Naive B cell (primary cell): ENCODE measurements at places on chromosomes 11 and 22. TPM values are rescaled to one million over a fixed set of nuclear protein-coding genes. Genes with fewer than 3 reads are reported as not detected.

GRCh38 chr11:17296852-17297559, 20.5 kb downstream of the NUCB2 start:
- DNase-seq: no peak

DNA sequence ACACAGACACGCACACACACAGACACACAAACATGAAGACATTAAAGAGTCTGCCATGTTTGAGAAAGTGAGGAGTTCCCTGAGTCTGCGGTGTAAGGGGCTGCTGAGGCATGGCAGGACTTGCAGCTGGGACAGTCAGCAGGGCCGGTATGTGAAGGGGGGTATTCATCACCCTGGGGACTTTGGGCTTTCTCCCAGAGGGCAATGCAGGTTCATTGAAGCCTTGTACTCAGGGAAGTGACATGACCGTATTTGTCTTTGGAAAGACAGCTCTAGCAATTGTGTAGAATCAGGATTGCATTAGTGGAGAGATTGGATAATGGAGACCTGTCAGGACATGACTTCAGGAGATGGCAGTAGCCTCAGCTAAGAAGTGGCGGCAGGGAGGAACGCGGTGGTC, 9.4 kb upstream of the ADAMTS8 start:
- DNase-seq: no peak

DNA sequence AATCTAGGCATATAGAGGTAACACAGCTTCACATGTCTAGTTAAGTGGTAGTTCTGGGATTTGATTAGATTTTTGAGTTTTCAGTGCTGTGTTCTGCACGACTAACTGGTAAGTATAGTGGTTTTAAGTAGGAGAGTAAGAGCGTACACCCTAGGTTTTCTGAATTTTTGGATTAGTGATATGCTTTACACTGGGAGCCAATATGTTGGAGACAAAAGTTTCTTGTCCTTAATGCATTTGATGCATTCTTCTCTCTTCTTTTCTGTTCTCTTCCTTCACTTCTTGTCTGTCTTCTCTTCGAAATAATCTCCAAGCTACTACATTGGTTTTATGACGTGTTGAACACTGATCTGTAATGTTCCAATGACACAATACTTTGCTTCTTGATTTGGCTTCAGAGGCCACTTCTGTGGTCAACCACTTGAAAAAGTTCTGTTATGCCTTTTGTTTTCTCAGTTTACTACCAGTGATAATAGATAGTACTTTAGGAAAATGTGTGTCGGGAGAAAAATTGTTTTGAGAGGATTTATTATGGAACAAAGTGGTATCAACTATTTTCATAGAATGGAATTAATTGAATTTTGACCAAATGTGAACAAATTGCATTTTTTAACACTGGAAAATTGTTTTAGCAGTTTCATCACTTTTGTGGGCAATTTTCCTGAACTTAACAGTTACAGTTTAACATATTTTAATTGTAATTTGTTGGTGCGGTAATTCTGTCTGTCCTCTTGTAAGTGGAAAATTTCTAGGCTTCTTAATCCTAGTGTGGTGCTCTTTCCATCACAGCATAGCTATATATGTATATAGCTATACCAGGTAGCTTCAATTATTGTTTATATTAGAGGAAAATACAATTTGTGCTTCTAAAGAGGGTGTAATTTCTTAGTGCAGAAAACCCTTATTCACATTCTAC, 2.6 kb downstream of the PDE3B start:
- DNase-seq: no peak

DNA sequence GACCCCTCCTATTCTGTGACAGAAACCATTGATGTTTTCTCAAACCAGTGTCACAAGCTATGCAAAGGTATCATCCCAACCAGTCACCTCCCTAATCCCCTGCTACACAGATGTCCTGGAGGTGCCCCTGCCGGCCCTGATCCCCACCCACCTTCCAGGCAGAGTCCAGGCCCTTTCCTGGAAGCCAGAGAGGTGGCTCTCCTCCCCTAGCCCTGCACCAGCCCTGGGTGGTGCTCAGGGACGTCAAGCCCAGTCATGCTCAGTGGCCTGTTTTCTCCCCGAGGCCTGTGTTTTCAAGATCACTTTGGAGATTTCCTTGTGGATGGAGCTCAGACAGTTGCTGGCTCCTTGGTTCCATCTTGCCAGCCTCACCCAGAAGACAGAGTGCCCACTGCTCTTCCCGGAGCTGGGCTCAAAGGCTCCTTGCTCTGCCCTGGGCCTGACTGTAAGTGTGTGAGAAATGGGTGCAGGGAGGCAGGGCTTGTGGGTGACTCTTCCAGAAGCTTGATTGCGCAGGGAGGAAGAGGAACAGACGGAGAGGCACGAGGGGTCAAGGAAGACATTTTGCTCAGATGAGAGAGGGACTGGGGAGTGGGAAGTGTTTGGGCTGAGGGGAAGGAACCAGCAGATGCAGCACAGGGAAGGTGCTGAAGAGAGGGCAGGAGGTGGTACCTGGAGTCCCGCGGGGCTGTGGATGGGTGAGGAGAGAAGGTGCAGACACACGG, 11.3 kb downstream of the P2RY6 start:
- no peak for DNase-seq

The LBHD1 gene
- polyA plus RNA-seq: 5.1 TPM

DNA sequence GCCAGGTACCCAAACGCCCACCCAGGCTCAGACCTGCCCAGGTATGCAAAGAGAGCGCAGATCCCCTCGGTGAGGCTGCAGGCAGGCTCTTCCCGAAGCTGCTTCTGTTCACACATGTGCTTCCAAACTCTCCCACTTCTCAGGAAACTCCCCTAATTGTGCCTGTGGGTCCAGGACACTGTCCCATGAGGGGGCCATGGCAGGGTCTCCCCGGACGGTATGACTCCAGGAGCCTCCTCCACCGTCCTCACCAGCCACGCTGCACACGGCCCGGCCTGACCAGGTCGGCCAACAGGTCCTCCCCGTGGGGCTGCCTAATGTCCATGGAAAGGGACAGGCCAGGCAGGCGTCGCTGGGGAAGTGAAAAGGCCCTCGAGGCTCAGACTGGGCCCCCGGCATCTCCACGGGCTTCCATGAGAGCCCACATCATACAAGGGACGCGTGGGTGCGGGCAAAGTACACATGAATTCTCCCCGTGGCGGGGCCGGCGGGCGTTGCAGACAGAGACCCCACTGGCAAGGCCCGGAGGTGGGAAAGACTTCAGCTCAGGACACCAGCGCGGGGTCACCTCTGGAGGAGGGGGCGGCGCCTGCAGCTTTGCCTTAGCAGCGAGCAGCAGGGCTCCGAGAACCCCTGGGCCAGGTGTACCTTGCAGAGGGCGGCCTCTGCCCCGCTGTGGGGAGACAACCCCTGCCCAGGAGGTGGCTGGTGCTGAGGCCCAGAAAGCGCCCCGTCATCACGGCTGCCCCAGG, 526.1 kb downstream of the BRD1 start:
- DNase-seq: no peak

GRCh38 chr11:58958500-58958899, 19.2 kb downstream of the GLYATL1 start:
- peak; percentile 70 for DNase-seq

GRCh38 chr11:61853698-61854169, 25.6 kb downstream of the FADS2 start:
- DNase-seq: no peak

DNA sequence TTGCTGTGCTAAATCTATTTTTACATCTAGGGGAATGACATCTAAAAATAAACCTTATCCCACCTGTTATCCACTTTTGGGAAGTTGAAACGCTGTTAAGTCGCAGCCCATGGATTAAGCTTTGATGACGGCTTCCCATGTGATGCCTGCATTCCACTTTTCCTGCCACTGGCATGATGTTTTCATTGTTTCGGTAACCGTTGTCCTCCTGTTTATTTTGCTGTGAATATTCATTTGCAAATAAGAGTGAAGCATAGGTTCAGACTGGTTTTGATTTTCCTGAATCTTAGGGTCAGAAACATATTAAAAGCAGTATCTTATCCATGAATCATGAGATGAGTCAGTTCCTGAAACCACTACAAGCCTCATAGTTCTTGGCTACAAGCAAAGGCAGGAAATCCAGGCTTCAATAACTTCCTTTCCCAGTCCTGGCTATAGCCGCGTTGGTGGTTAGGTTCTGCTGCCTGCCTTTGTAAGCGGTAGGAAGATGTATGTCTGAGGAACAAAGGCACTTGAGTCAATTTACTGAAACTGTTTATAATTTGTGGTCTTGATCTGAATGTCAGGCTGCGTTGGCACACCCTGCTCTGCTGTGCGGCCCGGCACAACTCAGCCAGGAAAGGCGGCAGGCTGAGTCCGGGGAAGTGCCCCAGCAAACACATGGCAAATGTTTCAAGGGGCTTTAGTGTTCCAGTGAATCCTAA, 19.4 kb downstream of the TEAD1 start:
- DNase-seq: no peak

The PGR gene
- polyA plus RNA-seq: not detected

The SLC6A5 gene
- not detected for polyA plus RNA-seq

GRCh38 chr22:17407643-17408042, 38.4 kb downstream of the CECR2 start:
- DNase-seq: no peak

DNA sequence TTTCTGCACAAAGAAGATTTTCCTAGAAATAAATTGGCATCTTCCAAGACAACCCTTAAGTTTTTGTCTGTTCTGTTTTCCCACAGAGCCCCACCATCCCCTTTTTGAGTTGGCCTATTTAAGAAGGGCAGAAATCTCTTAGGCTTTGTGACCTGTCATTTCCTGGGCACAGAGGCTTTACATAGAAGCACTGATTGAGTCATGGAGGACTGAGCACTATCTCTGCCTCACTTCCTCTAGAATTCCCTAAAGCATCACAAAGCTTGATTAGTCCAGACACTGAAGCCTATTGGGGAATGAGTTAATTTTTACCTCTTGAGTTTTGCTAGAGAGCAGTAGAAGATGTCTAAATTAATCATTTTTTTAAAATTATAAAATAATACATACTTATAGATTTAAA, 25.4 kb downstream of the TRIM44 start:
- DNase-seq: no peak

The IGLL5 gene
- 640 TPM for polyA plus RNA-seq

GRCh38 chr22:29265929-29266328, 1.9 kb downstream of the RHBDD3 start:
- no peak for DNase-seq

GRCh38 chr11:86156397-86156955, 87.6 kb upstream of the PICALM start:
- no peak for DNase-seq

DNA sequence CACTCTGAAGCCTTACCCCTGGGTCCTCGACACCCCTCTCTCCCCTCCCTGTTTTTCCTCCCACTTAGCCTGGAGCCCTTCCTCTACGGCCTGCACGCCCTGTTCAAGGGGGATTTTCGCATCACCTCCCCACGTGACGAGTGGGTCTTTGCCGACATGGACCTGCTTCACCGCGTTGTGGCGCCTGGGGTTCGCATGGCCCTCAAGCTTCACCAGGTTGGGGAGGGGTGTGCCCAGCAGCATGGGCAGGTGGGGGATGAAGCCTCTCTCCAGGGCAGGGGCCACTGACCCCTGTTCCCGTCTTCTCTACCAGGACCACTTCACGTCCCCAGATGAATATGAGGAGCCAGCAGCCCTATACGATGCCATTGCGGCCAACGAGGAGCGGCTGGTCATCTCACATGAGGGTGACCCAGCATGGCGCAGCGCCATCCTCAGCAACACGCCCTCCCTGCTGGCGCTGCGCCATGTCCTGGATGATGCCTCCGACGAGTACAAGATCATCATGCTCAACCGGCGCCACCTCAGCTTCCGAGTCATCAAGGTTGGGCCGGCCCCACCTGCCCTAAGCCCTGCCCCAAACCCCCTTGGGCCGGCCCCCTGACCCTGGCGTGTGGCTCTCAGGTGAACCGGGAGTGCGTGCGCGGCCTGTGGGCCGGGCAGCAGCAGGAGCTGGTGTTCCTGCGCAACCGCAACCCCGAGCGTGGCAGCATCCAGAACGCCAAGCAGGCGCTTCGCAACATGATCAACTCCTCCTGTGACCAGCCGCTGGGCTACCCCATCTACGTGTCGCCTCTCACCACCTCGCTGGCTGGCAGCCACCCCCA, 2.8 kb upstream of the SIPA1 start:
- DNase-seq: no peak

DNA sequence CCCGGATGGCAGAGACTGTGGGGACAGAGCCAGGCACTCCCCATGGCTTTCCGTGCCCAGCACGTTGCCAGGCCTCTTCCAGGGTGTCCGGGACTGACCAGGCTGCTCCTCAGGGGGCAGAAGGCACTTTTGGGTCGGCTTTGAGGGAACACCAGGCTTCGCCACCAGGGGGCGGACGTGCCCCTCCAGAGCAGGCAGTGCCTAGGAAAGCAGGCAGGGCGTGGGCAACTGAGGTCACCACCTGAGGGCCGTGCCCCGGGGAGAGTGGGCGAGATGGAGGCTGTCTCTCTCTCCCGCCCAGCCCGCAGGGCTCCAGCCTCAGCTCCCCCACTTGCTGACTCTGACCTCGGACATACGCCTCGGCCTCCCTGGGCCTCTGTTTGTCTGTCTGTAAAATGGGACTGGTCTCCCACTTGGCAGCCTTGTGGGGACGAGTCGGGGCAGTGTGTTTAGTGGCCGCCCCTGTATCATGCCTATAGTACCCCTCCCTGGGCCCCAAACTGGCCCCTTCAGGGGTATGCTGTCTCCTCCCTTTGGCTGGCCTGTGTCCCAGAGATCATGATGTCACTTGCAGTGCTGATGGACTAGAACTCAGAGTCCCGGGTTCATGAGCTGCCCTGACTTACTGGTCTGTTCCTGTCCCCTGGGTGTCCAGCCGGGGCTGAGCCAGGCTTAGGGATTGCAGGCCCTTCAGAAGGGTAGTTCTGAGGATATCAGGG, 4.4 kb upstream of the PRR5 start:
- peak; percentile 82 for DNase-seq

The IFITM5 gene
- not detected for polyA plus RNA-seq

The FOLR1 gene
- not detected for polyA plus RNA-seq

The ENTHD1 gene
- not detected for polyA plus RNA-seq

The ELMOD1 gene
- not detected for polyA plus RNA-seq

The NAV2 gene
- 3.2 TPM for polyA plus RNA-seq

The KRTAP5-3 gene
- not detected for polyA plus RNA-seq

GRCh38 chr11:134432776-134433175, 20.7 kb upstream of the B3GAT1 start:
- DNase-seq: no peak

The MPEG1 gene
- 96.5 TPM for polyA plus RNA-seq
